ENCODE measurements at places on chromosomes 13 and 19.

GRCh38 chr13:20435616-20436368 is 89.9 kb downstream of the CRYL1 start:
- DNase-seq = no peak

DNA sequence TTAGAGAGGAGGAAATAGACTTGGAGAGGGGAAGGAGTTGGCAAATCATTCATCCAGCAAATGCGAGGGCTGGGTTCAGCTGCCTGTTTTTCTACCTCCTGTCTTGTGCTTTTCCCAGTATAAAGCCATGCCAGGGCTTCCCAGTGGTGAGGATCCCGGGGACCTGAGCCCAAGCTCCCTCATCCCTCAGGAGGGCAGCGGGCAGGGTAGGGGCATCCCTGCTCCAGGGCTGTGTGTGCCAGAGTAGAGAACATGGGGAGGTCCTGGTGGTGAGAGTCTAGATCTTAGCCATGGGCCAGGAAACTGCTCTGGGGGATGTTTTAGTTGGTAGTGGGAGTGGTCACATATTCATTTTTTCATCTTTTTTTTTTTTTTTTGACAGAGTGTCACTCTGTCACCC is 43.6 kb downstream of the GPR12 start:
- no peak for DNase-seq

DNA sequence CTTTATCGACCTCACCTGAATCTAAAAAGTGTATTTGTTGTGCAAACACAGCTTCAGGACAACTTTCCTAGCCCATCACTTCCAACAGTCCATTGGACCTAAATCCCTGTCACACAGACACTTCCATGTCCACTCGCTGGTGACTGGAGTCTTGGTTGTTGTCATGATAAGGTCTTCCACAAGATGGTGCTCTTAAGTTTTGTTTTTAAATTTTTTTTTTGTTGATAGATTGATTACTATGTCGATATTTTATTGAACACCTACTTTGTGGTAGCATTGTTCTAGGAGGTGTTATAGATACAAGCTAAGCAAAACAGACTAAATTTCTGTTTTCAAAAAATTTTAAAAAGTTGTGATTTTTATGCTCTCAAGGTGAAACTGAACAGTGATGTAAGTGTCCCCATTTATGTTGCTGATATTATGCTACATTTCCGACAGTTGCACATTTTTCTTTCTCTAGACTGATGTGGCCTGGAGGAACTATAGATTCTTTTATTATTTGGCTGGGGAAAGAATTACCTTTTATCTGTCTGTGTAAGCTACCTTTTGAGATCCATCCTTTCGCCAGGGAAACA is 8.1 kb upstream of the ERICH6B start:
- peak; percentile 20 for DNase-seq

DNA sequence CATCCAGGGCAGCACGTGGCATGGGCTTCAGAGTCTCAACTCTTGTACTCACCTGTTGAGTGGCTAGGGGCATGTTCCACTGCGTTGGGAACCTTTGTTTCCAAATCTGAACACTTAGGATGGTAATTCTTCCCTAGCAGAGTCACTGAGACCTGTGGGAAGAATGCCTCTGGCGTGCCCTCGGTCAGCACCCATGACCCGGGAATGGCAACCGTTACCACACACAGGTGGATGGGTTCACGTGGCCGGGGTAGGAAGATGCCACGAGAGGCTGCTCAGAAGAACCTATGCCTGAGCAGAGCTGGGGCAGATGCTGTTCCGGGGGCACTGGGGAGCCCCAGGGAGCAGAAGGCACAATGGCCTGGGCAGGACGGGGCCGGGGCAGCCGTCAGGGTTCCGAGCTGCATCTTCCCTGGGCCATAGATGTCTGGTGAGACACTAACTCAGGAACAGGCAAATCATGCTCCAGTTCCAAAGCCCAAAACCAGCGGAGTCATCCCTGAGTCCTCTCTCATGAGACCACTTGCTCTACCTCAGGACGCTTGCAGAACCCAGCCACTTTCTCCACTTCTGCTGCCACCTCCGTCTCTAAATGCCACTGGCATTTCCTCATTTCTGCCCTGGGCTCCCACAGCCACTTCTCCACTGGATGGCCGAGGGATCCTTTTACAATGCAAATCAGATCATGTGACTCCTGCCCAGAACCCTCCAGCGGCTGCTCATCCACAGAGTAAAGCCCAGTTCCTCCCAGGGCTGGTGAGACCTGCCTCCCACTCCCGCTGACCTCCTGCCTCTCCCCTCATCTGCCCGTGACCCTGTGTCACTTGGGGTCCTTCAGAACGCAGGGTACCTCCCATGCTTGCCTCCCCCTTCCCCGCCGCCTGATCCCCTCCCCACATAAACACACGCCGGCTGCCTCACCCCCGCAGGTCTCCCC is 36.7 kb downstream of the FAM124A start:
- no peak for DNase-seq
